RCC 7860 (cell line): ENCODE measurements at places on chromosomes 4 and X.

- no peak for DNase-seq
These were observed 97.6 kb downstream of the RAB28 start for GRCh38 chr4:13386405-13387107.

DNA sequence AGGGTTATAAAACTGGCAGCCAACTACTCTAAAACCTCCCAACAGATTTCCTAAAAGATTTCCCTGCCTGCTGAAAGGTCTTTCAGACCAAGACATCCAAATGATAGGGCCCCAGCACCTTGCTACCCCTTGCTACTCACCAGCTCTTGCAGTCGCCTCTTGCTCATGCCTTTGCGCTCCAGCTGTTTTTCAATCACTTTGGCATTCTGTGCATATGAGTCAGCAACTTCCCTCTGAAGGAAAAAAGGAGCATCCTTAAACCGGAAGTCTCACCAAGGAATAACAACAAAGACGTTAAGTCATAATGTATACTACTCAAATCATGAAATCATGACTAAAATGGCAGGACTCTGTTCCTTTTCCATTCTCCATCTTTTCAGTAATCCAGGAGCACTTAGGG lies 24.0 kb downstream of the STEEP1 start:
- DNase-seq = peak; percentile 34

- DNase-seq = no peak
These were observed 19.3 kb downstream of the DDIT4L start for GRCh38 chr4:100170986-100171385.

GRCh38 chrX:15781961-15782699 lies 8.2 kb upstream of the ZRSR2 start:
- no peak for DNase-seq

DNA sequence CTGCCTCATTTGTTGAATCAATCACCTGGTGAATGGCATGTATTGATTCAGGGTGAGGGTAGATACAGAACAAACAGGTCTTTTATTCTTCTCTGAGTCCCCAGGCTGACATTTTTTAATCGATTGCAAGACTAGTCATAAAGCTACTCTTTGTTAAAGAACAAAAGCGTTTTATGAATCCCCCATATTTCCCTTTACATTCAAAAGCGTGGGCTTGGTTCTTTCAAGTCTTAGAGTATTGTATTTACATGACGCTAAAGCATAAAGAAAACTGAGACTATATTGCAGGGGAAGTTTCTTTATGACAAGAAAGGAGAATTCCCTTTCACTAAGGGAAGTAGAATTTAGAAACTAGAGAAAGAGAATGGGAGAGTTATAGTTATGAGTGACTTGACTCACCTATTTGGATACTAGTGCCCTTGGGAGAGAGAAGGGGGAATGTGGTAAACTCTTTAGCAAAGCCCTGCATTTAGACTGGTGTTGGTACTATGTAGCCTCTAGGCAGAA lies 69.3 kb upstream of the PDE5A start:
- DNase-seq = no peak

DNA sequence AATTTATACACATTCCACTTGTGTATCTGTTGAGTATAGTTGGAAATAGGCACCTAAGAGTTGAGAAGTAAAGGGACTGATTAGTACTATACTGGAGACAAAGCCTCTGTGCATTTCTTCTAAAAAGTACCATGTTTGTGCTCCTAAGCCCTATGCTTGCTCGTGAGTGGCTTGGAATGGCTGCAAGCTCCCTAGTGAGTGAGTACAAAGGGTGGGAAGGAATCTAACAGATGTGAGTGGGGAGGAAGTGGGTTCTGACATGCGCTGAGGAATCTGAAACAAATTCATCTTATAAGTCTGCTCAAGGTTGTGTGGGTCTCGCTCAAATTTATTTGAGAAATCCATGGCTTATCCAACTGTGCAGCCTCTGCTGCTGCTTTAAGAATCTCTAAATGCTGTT lies 13.3 kb downstream of the SPCS3 start:
- DNase-seq = no peak

DNA sequence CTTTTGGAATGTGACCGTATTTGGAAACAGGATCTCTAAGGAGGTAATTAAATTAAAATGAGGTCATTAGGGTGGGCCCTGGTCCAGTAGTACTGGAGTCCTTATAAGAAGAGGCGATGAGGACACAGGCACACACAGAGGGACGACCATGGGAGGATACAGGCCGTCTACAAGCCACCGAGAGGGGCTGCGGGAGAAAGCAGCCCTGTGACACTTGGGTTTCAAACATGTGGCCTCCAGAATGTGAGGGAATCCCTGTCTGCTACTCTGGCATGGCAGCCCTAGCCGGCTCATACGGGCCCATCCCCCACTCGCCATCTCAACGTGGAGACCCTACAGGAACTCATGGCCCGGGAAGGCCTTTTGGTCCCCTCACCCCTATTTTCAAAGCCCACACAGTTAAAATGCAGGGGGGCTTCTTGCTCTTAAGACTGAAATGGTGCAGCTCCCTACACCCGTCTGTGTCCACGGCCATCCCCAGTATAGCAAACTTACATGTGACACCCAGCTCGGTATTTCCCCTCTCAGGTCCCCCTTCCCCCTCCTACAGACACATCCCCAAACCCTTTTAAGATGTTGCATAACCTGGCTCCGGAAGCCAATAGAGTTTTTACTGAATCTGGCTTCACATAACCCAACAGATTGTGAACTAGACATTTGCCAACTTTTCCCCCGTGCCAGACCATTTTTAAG lies 124.1 kb upstream of the TBL1X start:
- DNase-seq = no peak

- no peak for DNase-seq
These were observed 750.8 kb downstream of the CENPC start for GRCh38 chr4:66794390-66795034.

GRCh38 chr4:13710246-13710885 lies 82.8 kb upstream of the BOD1L1 start:
- no peak for DNase-seq

- no peak for DNase-seq
These were observed 500.2 kb downstream of the STIM2 start for GRCh38 chr4:27360790-27361267.

DNA sequence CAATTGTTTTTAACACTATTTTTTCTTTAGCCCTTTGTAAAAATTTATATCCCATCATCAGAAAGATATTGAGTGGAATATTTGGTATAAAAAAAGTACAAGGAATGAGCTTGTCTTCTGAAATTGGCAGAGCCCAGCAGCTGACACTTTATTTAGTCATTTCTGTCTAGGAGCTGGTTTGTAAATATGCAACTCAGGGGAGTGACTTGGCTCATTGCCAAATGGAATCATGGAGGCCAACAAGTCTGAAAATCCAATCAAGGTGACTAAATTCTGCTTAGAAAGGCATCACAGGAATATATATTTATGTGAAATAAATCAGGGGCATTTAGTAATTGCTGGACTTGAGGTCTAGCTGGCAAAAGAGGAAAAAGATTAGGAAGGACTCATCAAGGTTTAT lies 74.4 kb downstream of the OTC start:
- DNase-seq = no peak

GRCh38 chr4:6085691-6086628 lies 67.7 kb upstream of the C4orf50 start:
- DNase-seq = no peak

- DNase-seq = no peak
These were observed 322.7 kb downstream of the PDHA2 start for GRCh38 chr4:96162636-96163035.

DNA sequence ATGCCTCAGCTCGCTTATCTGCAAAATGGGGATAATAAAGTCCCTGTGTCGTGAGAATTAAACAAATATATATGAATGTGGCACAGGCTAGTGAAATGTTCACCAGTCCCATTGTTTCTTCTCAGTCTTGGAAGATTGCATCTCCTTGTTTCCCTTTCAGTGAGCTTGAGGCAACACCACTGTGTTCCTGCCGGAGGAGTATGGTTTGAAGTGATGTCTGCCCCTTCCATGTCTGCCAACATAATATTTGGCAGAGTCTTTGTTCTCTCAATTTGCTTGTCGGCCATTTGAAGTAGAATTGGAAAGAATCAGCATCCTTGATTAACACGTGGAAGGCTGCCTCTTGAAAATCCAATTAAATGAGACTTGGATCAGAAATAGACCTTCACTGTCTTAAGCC lies 1088.5 kb upstream of the INTU start:
- no peak for DNase-seq

GRCh38 chr4:71247706-71248105 lies 91.1 kb upstream of the SLC4A4 start:
- no peak for DNase-seq

- DNase-seq = no peak
These were observed 359.4 kb downstream of the ARAP2 start for GRCh38 chr4:35884714-35885480.

GRCh38 chrX:31546126-31546525 lies 474.3 kb upstream of the FTHL17 start:
- peak; percentile 63 for DNase-seq

GRCh38 chr4:119623025-119623424 lies 5.6 kb downstream of the PDE5A start:
- no peak for DNase-seq

DNA sequence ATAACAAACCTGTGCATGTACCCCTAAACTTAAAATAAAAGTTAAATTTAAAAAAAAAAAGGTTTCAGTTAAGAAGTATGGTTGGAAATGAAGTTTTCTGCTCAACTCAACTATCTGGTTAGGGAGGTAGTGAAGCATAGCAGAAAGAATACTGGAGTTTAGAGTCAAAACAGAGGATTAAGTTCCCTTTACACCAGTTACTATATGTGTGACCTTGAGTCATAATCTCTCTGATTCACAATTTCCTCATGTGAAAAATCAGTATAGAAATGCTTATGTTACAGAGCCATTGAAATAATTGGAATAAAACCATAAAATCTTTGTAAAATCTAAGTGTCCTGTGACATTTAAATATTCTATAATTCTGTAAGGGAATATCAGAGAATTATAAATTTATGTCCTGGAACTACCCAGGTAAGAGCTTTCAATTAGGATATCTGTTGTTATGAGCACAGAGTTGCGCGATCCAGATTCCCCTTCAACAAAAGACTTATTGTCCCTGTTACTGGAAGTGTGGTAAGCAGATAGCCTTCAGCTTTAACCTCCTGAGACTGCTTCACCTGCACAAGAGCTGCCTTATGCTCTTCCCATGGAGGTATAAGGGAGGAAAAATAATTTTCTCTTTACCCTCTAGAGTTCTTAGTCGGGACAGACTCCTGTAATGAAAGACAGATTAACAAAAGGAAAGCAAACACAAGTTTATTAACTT lies 203.8 kb upstream of the NRK start:
- no peak for DNase-seq

GRCh38 chr4:74023709-74024108 lies 14.8 kb downstream of the CXCL3 start:
- DNase-seq = no peak
